ENCODE measurements at places on chromosomes 1 and 21.

GRCh38 chr1:59404796-59405195 is 107.9 kb downstream of the FGGY start:
- no peak for DNase-seq

GRCh38 chr1:30668024-30668423 is 55.4 kb downstream of the MATN1 start:
- DNase-seq: peak; percentile 73

GRCh38 chr1:117146575-117147340 is 25.2 kb upstream of the TRIM45 start:
- peak; percentile 63 for DNase-seq

- DNase-seq: no peak
Observed at GRCh38 chr1:37794372-37795339, 1.0 kb downstream of the MANEAL start.

GRCh38 chr1:56533197-56533596 is 46.2 kb downstream of the PLPP3 start:
- DNase-seq: peak; percentile 4

DNA sequence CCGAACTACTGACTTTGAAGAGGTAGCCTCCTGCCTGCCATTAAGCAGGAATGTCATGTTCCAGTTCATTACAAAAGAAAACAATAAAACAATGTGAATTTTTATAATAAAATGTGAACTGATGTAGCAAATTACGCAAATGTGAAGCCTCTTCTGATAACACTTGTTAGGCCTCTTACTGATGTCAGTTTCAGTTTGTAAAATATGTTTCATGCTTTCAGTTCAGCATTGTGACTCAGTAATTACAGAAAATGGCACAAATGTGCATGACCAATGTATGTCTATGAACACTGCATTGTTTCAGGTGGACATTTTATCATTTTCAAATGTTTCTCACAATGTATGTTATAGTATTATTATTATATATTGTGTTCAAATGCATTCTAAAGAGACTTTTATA is 159.8 kb upstream of the SGIP1 start:
- DNase-seq: no peak

DNA sequence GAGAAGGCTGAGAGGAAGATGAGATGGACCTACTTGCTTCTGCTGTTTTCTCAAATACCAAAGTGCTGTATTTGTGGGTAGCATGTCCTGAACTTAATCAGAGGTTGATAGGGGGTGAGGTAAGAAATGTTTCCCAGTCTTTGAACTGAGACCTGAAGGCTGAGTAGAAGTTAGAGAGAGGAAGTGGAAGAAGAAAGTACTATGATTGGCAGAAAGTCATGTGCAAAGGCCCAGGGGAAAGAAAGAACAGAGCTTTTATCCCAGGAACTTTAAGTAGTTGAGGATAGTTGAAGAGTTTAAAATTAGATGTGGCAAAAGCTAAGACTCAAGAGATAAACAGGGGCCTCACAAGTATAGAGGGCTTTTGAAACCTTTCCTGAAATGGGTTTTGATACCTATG is 15.5 kb upstream of the LIN9 start:
- DNase-seq: no peak

- peak; percentile 93 for DNase-seq
Observed at GRCh38 chr1:43822040-43822690, 111.4 kb upstream of the ARTN start.

- DNase-seq: no peak
Observed at GRCh38 chr1:205583461-205584130, 48.2 kb downstream of the ELK4 start.

- DNase-seq: peak; percentile 43
Observed at GRCh38 chr1:75265792-75266191, 131.6 kb downstream of the LHX8 start.

DNA sequence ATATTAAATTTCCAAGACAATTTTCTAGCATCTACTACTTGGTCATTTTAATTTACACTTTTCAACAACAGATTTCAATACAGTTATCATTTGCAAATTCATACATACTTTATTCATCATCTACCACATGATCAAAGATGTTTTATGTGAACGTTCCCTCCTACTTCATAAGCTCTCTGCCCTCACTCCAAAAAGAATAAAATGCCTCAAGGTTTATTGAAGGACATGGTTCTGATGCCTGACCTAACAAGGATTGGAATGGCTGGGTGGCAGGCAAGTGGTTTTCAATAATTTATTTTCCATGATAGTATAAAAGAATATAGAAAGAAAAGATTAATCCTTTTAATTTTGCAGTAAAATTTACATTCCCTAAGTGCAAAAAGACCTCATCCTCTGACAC is 5.4 kb downstream of the CDKN2C start:
- DNase-seq: no peak

DNA sequence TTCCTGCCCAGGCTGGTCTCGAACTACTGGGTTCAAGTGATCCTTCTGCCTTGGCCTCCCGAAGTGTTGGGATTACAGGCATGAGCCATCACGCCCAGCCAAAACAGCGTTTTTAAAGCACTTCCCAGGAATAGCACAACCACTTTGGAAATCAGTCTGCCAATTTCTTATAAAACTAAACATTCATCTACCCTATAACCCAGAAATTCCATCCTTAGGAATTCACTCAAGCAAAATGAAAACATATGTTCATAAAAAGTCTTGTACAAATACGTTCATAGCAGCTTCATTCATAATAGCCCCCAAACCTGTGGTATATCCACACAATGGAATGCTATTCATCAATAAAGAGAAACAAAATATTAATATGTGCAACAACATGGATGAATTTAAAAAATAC is 36.1 kb downstream of the PHC2 start:
- DNase-seq: no peak

DNA sequence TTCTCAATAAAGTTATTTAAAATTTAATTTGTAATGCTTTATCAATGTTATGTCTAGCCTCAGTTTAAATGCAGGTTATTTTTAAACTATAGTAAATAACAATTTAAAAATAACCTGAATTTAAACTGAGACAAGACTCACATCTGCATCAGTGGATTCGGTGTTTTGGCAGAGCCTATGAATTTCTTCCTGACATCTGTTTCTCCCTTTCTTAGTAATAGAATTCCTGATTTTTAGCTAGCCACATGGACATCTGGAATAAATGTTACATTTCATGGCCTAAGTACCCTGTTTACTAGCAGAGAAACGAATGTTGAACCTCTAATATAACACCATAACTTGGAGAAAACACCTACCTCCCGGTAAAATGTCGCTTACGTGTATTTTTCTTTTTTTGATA is 1141.6 kb upstream of the ADGRL2 start:
- no peak for DNase-seq

DNA sequence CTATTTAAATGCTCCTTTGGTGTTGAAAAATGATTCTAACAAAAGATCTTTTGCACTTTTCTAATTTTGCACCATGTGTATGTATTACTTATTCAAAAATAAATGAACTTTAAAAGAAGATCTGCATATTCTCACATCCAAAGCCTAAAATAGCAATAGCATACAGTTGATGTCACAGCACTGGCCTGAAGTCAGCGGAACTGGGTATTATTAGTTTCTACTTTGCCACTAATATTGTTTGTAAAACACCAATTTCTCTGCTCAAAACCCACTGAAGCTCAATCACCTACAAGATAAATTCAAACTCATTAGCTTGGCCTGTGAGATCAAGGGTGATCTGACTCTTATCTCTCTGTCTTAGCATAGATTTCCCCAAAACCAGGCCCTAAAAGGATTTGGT is 34.5 kb upstream of the BCAR3 start:
- DNase-seq: no peak

DNA sequence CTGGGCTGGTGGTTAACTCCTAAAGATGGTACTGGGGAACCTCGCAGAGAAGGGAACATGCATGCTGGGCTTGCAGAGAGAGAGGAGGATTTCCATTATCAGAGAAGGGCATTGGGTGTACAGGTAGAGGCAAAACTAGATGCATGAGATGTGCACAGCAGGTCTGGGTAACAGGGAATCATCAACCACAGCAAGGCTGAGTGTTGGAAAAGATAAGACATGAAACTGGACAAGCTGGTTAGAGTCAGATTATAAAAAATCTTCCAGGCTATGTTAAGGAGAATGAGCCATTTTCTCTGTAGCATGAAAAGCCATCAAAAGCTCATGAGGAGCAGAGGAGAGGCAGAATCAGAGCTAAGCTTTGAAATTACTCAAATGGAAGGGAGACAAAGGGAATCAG is 147.8 kb downstream of the VAV3 start:
- DNase-seq: no peak

DNA sequence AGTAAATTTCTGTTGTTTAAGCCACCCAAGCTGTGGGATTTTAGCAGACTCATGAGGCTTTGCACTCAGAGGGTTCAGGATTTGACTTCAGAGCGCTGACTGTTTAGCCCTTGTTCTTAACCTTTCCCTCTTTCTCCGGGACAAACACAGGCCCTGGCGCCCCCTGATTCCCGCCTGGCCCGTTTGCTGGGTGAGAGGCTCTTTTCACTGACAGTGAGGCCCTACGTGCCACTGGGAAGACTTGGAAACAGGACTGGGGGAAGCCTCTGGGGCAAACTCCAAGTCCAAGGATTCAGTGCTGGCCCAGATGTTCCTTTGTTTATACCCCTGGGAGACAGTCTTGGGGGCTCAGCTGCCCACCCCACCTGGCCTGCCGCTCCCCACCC is 11.7 kb upstream of the TRIM63 start:
- no peak for DNase-seq

DNA sequence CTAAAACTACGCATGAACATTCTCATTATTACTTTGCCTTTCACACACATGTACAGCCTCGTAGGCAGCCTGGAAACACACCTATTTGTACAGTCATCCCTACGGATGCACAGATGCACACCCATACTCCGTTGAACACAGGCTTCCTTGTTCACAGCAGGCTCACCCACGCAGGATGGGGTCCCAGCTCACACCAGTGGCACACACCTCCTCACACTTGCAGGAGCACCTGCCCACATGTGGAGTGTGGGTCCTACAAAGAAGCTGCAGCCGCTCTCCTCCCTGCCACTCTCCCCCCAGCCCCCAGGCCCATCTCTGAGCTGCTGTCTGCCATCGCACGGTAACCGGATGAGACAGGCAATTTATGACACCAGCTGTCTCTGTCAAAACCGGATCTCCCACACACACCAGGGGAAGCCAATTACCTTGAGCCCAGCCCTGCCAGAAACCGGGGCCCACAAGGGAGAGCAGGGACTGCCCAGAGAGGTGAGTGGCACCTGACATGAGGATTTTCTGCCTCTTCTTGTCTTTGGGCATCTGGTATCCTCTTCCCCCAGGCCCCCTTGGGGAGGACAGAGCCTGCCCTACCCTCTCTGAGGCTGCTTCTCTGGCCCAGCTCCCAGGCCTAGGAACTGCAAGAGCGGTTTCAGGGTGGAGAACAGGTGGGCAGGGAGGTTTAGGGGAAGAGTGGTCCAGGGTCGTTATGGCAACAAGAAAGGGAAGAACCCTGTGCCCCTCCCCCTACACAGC is 175.4 kb downstream of the IGSF21 start:
- DNase-seq: no peak

DNA sequence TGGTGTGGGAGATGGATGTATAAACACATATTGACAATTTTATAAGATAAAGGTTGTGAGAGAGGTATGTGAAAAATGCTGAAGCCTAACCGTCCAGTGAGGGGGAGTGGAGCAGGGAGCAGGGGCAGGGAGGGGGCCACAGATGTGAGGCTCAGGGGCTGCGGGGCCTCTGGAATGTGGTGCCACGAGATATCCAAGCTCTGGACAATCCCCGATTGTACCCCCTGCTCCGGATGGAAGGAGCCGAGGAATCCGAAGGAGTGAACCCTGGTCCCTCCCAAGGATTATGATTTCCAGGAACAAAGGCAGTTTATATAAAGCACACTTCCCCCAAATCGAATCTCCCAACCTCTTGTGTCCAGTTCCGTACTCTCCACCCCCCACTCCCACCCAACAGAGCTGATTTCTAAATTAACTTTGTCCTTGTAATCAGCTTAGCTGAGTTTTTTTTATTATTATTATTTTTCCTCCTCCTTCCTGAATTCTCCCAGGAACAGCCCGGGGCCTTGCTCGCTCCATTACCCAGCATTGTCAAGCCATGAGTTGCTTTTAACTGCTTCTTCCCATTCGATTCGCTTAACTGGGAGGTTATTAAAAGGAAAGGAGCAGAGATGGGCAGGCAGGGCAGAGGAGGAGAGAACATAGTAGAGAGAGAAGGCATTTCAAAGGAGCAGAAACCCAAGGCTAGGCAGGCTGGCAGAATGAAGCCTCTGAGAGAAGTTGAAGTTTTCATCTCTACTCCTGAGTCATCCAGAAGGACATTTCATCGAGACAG is 9.4 kb downstream of the KIRREL1 start:
- DNase-seq: no peak

- no peak for DNase-seq
Observed at GRCh38 chr1:37752213-37752582, 12.7 kb downstream of the EPHA10 start.

DNA sequence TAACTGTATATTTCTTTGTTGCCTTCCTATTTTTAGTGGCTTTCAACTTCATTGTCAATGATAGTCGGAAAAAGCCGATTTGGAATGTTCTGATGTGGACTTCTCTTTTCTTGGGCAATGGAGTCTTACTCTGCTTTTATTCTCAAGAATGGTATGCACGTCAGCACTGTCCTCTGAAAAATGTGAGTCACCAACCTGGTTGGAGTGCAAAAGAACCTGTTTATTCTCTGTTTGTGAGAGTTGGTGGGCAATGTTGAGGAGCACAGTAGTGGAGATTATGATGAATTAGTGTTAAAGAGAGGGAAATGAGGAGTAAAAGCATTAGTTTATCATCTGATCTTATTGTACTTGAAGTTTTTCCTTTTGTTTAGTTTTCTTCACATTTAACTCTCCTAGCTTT is 14.5 kb upstream of the AXDND1 start:
- no peak for DNase-seq

- DNase-seq: no peak
Observed at GRCh38 chr1:116911188-116911553, 1.5 kb downstream of the PTGFRN start.

- DNase-seq: no peak
Observed at GRCh38 chr1:11970441-11971185, 9.6 kb upstream of the MFN2 start.

GRCh38 chr1:38006008-38006828 is 904 bp upstream of the FHL3 start:
- DNase-seq: no peak

All from bronchial epithelial cell (primary cell).